Activated T-helper 17 cell treated with anti-CD3 and anti-CD28 coated beads, Interleukin-2, amount 50 U/mL, for 72 hours (primary cell): ENCODE measurements at places on chromosomes 6 and 20.

DNA sequence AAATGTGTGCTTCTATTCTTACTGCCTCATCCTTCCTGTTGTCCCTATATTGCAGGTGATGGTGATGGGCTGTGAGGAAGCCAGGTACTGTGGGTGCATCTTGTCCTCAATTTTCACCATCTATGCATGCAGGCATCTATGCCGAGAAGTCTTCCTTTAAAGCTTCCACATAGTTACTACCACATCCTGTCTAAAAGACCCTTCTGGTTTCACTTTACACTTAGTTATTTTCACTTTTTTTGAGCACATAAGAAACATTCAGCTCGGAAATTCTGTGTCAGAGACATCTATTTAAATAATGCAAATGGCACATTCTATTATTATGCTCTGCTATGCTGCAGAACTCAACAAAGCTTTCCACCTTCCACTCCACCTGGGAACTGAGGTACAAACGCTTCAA lies 28.2 kb upstream of the FABP7 start:
- ATAC-seq = peak; percentile 23

DNA sequence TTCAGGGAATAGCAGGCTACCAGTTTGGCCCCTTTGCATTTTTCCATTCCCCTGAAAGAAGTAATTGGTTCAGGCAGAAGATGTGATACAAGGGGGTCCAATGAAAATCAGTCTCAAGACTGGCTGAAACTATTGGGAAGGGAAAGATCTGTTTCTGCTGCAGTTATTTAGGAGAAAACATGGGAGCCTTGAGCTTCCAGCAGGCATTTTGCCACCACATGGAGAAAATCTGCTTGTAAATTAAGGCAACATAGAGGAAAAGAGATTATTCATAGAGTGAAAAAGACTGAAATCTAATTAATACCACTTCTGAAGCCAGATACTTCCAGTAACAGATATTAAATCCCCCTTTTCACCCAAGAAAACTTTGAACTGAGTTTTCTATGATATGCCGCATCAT lies 44.2 kb upstream of the SNAP25 start:
- no peak for ATAC-seq

- ATAC-seq = no peak
Measured at GRCh38 chr6:120411394-120411793, 922.9 kb downstream of the TBC1D32 start.

GRCh38 chr20:11355345-11355744 lies 562.3 kb upstream of the BTBD3 start:
- ATAC-seq = no peak

GRCh38 chr6:4351520-4352321 lies 216.3 kb upstream of the ECI2 start:
- ATAC-seq = no peak

GRCh38 chr20:50190251-50191064 lies at the start of gene CEBPB:
Gene CEBPB, plus strand, starts transcription at chr20:50190830. Its CDS starts 204 bp downstream, at chr20:50191034.
- peak; percentile 56 for ATAC-seq

- no peak for ATAC-seq
Measured at GRCh38 chr20:23436681-23437080, 2.8 kb upstream of the CSTL1 start.

GRCh38 chr6:71388068-71388744 lies 99.6 kb downstream of the OGFRL1 start:
- no peak for ATAC-seq

DNA sequence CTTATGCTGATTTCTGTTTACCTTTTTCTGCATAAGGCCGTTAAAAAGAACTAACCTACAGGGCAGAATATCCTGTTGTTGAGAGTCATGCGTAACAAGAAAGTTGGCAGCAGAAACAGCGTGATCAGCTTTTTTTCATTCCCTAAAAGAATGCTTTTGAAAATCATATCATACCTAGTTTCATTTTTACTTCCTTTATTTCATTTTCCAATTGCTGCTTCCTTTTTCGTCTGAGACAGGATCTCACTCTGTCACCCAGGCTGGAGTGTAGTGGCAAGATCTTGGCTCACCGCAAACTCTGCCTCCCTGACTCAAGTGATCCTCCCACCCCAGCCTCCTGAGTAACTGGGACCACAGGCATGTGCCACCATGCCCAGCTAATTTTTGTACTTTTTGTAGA lies 4.1 kb downstream of the CALHM6 start:
- ATAC-seq = peak; percentile 18

DNA sequence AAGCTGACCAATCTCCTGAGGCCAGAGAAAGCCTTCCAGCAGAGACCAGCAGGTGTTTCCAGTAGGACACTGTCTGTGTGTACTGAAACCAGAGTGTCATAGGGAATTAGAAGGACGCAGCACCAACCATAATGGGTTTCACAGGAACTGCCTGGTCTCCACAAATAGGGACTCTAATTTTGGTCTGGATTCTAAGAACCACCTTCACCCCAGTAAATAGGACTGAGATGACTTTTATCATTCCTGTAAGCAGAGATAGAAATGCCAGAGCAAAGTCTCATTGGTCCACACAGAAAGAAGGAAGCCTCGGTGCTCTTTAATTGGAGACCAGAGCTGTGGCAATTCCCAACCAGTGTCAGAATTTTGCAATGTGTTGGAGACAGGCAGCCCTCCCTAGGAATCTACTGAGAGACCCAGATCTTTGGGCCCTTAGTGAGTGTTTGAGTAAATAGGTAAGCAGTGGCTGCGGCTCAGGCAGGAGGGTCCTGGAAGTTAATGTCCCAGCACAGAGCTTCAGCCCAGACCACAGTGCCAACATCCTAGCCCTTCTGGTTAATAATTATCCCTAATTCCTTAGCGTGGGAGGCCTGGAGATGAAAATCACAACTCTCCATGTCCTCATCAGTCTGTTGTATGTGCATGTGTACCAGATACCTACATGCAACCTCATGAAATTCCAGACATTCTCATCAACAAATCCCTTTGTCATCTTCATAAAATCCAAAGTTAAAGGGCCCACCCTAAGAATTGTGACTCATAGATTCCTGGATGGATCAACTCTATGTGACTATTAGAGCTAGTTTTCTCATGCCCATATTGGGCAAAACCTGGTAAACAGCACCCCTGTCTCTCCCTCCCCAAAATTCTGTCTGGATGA lies 81.2 kb downstream of the UNC5CL start:
- no peak for ATAC-seq

DNA sequence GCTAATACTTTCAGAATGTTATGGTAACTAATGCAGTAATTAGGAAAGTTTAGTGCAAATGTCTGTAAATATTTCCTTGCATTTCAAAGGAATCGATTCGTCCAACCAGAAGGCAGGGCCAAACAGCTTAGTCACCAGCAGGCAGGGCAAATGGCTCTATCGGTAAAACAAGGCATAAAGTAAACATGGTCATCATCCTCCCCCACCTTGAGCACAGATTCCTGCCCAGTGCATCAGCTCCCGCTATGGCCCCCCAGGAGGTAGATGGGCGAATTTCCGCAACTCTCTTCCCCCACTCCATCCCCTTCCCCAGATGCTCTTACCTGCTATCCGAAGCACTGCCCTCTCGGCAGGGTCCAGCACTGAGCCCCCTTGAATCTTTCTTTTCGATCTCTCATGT lies 103.8 kb upstream of the BEND6 start:
- peak; percentile 8 for ATAC-seq

DNA sequence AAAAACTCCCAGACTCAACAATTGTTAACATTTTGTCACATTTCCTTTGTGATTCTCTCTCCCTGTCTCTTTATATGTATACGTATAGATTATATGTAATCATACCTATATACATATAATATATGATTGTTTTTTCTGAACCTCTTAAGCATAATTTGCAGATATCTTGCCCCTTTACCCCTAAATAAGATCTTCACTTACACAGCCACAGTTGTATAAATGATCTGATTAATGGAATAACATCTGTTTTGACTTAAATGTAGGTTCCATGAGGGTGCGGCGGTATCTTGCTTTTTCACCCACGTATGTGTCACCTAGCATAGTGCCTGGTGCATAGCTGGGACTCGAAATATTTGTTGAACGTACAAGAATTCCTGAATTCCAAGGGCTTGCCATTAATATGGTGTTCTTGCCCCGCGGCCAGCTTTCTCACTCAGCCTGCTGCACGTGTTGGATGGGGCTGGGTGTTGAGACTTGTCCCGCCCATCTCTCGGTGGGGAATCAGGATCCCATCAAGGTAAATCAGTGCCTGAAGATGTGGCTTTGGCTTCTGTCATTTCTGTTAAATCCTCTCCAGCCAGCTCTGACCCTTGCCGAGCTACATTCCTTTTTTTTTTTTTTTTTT lies 10.4 kb upstream of the MANBAL start:
- no peak for ATAC-seq

DNA sequence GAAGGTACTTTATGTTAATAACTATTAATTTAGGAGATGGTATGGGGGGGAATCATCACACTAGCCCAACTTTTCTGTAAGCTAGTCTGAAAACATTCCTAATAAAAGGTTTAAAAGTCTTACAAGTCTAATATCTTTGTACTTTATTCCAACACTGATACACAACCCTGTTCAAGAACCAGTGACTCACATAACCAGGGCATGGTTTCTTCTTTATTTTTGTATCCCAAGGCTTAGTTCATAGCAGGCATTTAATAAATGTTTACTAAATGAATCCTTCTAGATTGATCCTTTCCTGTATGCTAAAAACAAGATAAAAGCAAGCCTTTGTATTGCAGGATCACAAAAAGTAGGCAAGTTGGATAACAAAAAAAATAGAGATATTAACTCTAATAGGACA lies 9.7 kb downstream of the PNISR start:
- no peak for ATAC-seq

DNA sequence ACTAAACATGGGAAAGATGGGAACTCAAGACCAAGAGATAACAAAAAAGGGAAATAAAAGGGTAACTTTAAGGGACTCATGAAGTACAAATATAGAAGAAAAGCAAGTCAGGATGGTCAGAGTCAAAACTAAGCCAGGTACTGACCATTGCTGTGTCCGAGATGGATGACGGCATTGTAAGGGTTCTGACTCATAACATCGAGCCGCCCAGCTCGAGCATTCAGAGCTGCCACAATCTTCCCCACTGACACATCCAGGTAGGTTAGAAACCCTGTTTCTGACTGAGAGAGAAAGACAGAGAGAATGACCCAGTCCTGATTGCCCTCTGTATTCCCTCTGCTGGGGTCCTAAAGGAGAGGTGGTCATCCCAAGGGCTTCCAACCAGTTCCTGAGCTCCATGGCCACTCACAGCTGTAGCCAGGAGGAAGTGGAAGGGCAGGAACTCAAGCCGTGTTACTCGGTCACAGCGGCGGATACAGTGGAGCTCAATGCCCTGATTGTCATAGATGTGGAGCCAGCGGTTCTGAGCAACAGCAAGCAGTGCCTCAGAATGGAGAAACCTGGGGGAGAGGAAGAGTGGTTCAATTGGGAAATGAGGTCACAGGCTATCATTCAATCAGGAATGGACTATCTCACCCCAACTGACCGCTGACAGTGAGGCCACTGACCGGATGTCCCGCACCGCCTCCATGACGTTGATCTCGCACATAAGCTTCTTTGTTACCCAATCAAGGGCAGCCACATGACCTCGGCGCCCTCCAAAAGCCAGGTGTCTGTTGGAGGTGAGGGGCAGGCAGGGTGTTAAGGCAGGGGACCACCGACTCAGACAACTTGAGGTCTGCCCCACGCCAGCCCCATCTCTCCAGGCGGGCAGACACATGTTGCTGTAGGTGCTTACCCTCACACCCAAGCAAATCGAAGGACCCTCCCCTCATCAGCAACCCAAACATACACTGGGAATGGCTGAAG lies 1.8 kb downstream of the WDR46 start:
- no peak for ATAC-seq

DNA sequence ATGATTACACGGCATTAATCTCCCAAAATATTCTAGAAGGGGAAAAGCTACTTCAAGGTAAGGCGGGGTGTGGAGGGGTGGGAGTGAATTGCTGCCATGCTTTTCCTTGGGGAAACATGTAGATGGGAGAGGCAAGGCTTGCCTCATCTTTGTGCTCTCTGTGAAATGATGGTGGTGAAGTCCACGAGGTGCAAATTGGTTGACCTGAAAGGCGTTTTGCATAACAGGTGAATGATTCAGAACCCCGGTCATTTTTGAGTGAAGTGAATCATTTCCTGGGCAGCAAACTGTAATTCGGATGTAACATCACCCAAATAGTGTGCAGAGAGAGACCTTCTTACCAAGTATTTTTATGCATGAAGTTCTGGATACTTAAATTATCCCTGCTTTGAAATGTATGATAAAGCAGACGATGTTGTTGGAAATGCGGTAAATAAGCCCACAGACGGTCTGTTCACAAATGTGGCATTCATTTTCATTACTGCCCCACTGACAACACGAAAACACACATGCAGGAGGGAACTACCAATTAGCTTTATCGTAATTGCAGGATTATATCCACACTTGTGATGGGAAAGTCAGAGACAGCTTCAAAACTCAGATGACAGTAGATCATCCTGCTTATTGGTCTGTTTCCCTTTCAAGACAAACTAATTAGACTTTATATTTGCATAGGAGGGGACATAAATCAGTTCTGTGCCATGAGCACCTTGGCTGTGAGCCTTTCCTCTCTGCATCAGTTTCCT lies 3.0 kb downstream of the CDH4 start:
- no peak for ATAC-seq

- ATAC-seq = no peak
Measured at GRCh38 chr6:27863962-27864905, 48.0 kb downstream of the OR2B2 start.

DNA sequence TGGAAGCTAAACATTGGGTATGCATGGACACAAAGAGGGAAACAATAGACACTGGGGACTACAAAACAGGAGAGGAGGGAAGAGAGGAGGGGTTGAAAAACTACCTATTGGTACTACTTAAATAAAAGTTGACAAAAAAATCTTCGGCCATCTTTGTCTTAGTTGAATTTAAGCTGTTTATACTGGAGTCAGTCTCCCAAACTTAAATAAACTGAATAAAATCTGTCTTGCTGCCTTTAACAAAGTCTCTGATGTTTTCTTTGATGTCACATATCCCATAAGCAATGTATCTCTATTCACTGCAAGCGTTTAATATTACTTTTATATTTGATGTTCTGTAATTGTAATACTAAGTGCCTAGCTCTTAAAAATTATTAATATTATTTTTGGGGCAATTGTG lies 409.2 kb upstream of the EPHA7 start:
- no peak for ATAC-seq

- no peak for ATAC-seq
Measured at GRCh38 chr6:66496659-66497058, 789.6 kb upstream of the EYS start.

DNA sequence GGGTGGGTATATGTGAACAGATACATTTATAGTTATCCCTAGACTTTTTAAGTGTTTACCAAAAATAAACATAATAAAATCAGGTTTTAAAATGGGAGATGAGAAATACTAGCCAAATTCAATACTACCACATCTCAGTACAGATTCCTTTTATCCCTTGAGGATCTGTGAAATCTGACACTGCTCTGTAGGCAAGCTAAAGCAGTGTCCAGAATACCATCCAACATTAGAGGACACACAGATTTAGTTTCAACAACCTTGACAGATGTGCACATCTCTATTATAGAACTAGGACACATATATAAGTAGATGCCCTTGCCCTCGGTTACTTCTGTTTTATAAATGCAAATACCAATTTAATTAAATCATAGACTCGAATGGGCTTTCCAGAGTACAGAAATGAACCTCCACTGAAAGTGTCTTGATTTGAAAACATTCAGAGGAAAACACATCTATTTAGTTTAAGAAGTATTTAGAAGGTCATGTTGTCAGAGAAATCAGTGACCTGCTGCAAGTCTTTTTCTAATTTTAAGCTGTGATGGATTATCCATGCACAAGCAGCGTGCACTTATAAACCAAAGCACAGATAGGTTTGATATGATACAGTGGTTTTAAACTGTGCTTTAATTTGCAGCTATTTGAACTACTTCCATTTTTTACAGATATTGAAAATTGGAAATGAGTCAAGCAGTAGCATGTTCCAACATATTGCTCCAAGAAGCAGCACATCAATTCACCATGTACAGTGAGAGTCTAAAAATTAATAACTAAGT lies 156.3 kb upstream of the EPHA7 start:
- ATAC-seq = no peak
